T-helper 17 cell (primary cell): ENCODE measurements at places on chromosomes 2 and 18.

DNA sequence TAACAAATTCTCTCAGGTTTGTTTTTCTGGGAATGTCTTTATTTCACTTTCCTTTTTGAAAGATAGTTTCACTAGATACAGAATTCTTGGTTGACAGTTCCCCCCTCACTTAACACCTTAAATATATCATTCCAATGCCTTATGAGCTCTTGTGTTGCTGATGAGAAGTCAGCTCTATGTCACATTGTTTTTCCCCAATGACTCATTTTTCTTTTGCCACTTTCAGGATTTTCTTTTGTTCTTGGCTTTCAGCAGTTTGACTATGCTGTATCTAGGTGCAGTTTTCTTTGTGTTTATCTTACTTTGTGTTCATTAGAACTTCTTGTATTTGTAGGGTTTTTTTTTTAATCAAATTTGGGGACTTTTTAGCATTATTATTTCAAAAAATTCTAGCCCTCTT, 5.6 kb upstream of the RALBP1 start:
- no peak for DNase-seq

DNA sequence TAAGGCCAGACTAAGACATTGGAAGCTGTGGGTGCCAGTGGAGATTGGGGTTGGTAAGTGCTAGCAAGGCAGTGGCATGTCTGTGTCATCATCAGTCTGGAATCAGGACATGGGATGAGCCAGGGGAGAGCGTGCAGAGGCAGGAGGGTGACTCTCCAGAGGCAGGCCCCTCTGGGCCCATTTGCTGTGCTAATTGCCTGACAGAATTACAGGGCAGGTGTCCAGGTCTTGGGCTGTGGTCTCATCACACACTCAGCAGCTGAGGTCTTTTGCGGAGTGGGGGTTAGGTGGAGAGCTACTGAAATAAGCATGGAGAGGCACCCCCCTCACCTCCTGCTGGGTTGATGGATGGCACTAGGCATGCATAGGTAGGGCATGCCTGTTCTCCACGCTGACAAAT, 57.4 kb downstream of the CELF4 start:
- no peak for DNase-seq

DNA sequence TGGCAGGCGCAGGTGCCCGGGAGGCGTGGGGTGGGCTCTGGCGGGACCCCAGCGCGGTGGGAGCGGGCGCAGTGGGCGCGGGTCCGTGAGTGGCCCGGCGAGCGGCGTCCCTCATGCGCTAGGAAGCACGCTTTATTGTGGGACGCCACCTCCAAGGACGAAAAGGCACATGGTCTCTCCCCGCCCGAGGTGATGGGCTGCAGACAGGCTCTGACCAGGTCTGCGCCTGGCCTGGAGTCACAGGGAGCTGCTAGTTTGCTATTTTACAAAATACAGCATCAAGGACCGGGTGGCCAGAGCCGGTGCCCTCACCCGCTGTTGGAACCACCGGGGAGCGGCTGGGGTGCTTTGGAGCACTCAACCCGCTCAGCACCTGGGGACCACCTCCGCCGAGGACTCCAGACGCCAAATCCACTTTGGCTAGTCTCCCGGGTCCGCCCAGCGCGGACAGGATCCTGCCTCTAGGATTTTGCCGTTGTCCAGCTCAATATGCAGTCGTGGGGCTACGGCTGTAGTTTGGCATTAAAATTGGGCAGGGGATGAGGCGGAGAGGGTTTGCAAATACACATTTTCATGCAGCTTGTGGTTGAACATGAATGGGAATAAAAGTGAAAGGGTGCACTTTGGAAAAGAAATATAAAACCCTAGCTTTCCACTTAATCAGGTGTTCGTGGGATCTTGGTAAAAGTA, 65.4 kb downstream of the LRRFIP1 start:
- DNase-seq: no peak

GRCh38 chr2:235555371-235555770, 61.5 kb downstream of the AGAP1 start:
- DNase-seq: no peak

DNA sequence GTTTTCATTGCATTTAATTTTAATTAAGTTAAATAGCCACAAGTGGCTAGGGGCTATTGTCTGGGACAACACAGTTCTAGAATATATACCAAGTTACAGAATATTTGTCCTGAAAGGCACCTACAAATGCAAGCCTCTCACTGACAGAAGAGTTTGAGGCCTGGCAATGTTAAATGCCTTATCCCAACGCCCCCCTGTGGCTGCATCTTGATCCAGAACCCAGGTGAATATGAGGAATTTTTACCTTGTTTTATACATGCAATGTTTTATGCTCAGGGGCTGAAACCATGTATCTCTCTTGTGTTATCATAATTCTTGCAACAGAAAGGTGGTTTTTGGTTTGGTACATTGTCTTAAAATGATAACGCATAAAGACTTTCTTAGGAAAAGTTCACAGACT, 71.8 kb upstream of the SEC11C start:
- no peak for DNase-seq

DNA sequence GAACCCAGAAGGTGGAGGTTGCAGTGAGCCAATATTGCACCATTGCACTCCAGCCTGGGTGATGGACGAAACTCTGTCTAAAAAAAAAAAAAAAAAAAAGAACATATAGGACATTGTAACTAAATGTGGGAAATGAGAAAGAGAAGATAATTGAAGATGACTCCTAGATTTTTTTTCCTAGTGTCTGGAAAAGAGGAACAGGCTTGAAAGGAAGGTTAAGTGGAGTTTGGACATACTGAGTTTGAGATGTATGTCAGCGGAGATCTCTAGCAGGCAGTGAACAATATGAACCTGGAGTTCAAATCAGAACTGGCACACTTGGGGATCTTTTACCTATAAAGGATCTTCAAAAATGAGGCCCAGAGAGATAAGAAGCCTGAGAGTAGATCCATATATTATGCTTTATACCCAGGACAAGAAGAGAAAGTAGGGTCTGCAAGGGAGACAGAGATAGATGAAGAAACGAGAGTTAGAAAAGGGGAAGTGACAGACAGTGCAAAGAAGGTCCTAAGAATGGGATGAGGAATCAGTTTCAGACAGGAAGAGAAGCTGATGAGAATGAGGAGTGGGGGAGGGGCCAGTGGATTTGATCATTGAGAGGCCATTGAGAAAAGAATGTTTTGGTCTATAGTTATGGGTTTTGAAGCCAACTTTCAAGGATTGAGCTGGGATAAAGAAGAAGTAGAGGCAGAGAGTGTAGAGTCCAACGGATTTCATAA, 46.9 kb upstream of the CD28 start:
- no peak for DNase-seq

DNA sequence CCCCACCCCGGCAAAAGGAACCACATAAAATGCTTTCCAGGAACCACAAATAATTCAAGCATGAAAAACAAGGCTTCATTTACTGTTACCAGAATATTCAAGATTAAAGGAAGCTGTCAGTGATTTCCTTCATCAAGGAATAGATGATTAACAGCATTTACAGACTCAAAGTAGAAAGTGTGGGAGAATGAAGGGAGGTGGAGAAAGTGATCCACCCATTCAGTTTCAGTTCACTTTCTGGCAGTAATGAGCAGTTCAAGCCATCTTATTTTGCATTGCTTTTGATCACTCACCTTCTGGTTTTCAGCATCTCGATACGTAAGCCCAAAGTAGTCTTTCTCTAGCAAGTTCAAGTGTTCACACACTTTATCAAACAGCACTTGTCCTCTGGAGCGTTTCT, 99.0 kb downstream of the EPB41L3 start:
- no peak for DNase-seq

DNA sequence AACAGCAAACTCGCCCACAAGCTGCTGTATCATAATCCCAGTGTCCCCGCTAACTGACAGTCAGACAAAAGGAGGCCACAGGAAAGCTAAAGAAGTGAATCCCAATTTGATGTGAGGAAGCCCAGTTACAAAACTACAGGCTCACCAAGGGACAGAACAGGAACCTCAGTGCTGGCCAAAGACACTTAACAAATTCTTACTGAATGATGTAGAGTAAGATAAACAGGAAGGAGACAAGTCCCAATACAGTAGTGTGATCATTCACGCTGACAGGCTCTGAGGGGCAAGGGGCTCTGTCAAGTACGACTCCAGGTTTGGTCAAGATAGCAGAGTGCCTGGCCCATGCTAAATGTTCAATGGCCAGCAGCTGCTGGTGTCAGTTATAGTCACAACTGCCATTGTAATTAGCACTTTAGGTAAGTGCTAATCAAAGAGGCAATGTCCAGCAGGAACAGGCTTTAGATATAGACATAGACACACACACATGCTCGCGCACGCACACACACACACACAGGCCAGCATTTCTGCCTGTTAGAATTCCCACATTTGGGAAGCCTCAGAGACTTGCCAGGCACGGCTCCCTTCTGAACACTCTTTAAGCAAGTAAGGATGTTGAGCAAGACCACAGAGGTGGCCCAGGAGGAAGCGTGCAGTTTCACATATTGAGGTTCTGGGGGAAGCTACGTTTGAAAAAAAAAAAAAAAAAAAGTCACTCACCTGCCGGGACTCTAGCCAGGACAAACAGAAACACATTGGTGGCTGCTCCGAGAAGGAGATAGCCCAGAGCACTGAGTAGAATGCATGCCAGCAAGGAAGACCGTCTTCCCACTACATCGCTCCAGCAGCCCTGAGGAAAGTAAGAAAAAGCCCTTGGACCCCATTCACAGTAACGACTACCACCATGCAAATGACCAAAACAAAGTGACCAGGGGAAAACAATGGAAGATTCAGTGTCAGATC, 35.4 kb upstream of the TMEM182 start:
- no peak for DNase-seq

GRCh38 chr2:85318222-85319074, 9.3 kb downstream of the TGOLN2 start:
- DNase-seq: no peak

DNA sequence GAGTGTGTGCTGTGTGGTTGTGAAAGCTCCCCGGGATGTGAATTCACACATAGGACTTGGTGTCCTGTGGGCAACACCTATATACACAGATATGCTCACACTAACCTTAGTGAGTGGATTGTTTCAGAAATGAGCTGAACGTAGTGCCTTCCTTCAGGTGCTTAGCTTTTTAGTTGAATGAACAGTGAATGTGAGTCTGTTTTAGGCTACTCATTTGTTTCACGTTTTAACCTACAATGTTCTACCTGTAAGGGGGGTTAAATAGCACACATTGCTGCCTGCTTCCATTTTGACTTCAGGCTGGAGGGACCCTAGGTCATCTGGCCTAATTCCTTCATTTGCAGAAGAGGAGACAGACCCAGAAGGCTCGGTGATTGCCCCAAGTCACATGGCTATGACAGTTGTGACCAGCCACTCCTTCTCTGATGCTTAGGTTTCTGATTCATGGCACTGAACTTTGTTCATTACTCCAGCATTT, 1.0 kb downstream of the PLEK start:
- no peak for DNase-seq

DNA sequence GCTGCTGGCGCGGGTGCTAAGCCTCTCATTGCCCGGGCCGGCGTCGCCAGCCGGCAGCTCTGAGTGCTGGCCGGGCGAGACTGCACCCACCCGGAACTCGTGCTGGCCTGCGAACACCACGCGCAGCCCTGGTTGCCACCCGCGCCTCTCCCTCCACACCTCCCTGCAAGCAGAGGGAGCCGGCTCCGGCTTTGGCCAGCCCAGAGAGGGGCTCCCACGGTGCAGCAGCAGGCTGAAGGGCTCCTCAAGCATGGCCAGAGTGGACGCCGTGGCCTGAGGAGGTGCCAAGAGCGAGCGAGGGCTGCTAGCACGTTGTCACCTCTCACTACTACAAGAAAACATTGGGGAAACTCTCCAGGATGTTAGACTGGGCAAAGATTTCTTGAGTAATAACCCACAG, 98.6 kb downstream of the SPIRE1 start:
- no peak for DNase-seq

- no peak for DNase-seq
Observed at GRCh38 chr2:233964581-233964980, 47.4 kb downstream of the TRPM8 start.

DNA sequence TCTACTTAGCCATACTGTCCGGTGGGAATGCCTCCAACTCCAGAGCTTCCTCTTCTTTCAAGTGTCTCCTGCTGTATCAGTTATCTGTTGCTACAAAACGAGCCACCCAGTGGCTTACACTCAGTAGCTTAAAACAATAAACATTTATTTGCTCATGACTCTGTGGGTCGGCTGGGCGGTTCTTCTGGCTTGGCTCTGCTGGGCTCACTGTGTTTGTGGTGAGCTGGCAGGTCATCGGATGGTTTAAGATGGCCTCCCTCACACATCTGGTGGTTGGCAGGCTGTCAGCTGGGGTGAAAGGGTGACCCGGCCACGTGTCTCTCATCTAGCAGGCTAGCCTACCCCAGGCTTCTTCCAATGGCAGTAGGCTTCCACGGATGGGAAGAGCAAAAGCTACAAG, 122.4 kb upstream of the SLC1A4 start:
- no peak for DNase-seq

GRCh38 chr2:20539133-20539719, 92.4 kb downstream of the RHOB start:
- no peak for DNase-seq

GRCh38 chr18:47413327-47413726, 161.9 kb upstream of the SKOR2 start:
- no peak for DNase-seq

- DNase-seq: no peak
Observed at GRCh38 chr18:11121443-11121849, 27.9 kb downstream of the PIEZO2 start.

GRCh38 chr2:198116756-198117155, 312.4 kb downstream of the PLCL1 start:
- no peak for DNase-seq

DNA sequence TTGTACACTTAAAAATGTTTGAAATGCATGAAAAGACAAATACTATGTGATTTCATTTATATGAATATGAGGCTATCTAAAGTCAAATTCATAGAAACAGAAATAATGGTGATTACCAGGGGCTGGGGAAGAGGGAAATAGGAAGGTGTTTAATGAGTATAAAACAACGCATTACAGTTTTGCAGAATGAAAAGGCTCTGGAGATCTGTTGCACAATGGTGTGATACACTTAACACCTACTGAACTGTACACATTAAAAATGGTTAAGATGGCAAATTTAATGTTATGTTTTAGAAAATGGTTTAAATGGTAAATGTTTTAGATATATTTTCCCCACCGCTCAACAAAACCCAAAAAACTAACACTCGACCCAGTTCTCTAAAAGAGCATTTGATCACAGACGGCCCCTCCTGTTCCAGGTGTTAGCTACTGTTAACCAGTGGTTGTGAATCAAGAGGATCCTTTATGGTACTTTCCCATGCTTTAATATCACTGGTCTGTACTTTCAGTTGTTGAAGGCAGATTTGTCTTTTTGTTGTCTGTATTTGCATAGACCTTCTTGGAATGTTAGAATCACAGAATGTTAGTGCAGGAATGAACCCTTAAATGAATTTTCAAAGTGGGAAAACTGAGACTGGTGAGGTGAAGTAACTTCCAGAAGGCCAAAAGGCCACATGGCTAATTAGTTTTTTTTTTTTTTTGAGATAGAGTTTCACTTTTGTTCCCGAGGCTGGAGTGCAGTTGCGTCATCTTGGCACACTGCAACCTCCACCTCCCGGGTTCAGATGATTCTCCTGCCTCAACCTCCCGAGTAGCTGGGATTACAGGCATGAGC, 10.2 kb downstream of the RAB10 start:
- DNase-seq: no peak
